ENCODE measurements at places on chromosomes 13 and 19. TPM values are rescaled to one million over a fixed set of nuclear protein-coding genes. Genes with fewer than 3 reads are reported as not detected.

The CACNA1A gene
- 4.0 TPM for total RNA-seq

The URAD gene
- not detected for total RNA-seq

DNA sequence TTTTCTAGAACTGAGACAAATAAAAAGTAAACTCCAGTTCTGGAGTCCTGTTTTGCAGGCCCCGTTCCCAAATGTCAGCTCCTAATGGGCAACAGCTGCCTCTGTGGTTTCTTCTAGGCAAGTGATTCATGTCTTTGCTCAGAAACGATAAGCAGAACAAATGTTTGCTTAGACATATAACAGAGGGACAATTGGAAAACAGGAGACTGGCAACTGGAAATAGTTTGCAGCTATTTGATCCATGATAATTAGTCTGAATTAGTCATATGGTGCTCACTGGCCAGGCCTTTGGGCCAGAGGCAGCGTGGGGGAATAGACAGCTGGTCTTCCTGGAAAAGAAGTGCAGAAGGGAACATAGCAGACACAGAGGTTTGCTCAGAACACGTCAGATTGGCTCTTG, 29.2 kb upstream of the TSHZ3 start:
- no peak overlapping the region for H3K27ac ChIP-seq
- H3K4me1 ChIP-seq, result no peaks in the 10 kb centered on the region
- peaks cover 4% of the 10 kb centered on the region for H3K36me3 ChIP-seq
- no peak for DNase-seq

The SHANK1 gene
- 3.3 TPM for total RNA-seq

The CEACAM16 gene
- total RNA-seq, result not detected

GRCh38 chr13:50323440-50324065, 308.3 kb downstream of the KCNRG start:
- no peaks in the 10 kb centered on the region for H3K27me3 ChIP-seq
- no peaks in the 10 kb centered on the region for H3K4me1 ChIP-seq

The ZNF813 gene
- 3.5 TPM for total RNA-seq

The CERS4 gene
- 56.9 TPM for total RNA-seq

The ACP5 gene
- total RNA-seq, result 10.0 TPM

The FGF9 gene
- 0.22 TPM for total RNA-seq

DNA sequence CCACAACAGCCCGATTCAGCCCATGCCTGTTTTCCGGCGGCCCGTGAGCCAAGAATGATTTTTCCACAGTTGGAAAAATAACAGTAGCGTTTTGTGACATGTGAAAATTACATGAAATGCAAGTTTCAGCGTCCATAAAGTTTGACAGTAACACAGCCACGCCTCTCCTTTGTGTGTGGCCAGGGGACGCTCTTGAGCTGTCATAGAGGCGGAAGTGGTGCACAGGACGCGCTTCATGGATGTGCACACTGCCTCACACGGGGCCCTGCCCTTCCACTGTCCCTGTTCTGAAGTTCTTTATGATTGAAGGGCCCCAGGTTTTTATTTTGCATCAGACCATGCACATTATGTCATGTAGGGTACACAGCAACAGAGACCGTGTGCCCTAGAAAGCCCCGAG, 12.4 kb upstream of the ELAVL1 start:
- H3K4me1 ChIP-seq, result no peaks in the 10 kb centered on the region
- H3K4me3 ChIP-seq, result no peak overlapping the region

GRCh38 chr13:107534548-107534947, 680.8 kb downstream of the LIG4 start:
- no peak overlapping the region for H3K4me3 ChIP-seq
- H3K36me3 ChIP-seq, result no peaks in the 10 kb centered on the region
- H3K27me3 ChIP-seq, result no peaks in the 10 kb centered on the region
- H3K4me1 ChIP-seq, result no peaks in the 10 kb centered on the region
- no peak for DNase-seq
- H3K27ac ChIP-seq, result no peak overlapping the region

Data from tibial nerve (tissue), 4 donors.